ENCODE measurements at places on chromosomes 2 and 18.

DNA sequence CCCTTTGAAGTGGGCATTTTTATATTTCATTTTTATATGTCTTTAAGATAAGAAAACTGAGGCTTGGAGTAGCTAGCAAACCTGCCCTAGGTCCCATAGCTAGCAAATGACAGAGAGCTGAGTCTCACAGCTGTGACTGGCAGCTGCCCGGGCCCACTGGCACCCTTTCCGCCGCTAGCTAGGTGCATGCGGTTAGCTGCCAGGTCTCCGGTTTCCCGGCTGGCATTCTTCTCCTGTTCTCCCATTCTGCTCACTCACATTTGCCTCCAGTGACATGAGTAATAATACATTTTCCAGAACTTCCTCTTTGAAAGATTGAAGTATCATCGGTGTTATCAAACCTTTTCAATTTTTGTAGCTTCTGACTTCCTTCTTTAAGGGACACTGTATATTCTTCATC is 38.7 kb downstream of the MTCL1 start:
- DNase-seq = no peak

DNA sequence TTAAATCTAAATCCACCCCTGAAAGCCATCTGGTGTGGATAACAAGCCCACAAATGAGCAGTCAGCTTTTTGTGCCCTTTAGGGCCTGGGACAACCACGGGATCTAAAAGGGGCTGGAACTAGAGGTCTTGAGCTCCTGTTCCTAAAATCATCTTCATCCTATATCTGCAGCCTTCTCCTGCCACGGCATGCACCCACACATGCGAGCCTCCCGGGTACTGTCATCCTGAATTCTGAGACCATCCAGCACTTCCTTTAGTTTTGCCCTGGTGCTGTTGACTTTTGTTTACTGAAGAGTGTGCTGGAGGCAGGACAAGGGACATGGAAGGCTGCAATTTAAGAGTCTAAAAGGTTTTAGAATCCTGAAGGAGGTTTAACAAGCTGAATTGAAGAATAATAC is 183.2 kb downstream of the FAM210A start:
- DNase-seq = no peak

GRCh38 chr18:50982802-50983179 is 15.0 kb downstream of the ELAC1 start:
- no peak for DNase-seq

- no peak for DNase-seq
These were observed 24.8 kb downstream of the ATP9B start for GRCh38 chr18:79093986-79094385.

DNA sequence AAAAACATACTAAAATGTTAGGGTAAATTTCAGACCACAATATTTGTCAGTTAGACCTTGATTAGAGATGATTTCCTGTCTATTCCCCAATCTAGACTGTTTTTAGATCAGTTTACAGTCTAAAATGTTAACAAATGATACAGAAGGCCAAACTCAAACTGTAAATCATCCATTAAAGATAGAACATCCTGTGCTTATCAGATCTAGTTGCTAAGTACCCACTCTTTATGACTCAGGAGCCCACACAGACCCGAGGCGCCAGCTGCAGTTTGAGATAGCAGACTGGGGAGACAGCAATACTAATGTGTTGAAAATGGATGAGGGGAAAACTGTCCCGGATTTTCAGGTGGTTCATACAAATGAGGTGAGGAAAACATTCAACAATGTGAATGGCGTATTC is 113.3 kb downstream of the SCG2 start:
- DNase-seq = no peak

DNA sequence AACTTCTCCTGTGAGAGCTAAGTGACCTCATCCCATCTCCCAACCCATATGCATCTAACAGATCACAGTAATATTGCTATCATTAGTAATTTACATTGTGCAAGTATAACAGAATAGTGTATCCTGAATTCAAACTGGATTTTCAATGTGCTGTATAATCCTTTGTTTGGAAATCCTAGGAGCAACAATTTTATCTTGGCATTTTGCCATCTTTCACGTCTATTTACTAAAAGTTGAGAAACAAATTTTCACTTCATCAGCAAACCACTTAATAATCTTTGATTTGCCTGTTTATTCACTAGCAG is 3.8 kb downstream of the HNRNPLL start:
- no peak for DNase-seq

GRCh38 chr2:46499392-46499785 is 20.0 kb downstream of the TMEM247 start:
- DNase-seq = no peak

GRCh38 chr2:11616097-11616687 is 53.8 kb downstream of the NTSR2 start:
- no peak for DNase-seq

DNA sequence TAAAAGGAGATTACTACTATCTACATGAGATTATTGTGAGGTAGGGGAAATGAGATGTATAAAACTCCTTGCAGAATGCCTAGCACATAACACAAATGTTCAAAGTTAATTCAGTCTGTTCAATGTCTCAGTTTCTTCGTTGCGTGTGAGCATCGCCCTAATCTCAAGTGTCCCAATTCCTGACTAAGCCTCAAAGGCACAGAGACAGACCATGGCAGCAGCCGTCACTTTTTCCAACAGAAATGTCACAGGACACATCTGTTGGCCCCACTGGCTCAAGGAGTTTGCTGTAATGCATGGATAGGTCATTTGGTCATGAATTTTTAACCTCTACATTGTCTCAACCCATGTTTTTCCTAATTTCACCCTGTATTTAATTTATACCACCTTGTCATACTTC is 75.3 kb downstream of the STK39 start:
- DNase-seq = no peak

- DNase-seq = no peak
These were observed 608.7 kb upstream of the REG3G start for GRCh38 chr2:78416625-78417300.

DNA sequence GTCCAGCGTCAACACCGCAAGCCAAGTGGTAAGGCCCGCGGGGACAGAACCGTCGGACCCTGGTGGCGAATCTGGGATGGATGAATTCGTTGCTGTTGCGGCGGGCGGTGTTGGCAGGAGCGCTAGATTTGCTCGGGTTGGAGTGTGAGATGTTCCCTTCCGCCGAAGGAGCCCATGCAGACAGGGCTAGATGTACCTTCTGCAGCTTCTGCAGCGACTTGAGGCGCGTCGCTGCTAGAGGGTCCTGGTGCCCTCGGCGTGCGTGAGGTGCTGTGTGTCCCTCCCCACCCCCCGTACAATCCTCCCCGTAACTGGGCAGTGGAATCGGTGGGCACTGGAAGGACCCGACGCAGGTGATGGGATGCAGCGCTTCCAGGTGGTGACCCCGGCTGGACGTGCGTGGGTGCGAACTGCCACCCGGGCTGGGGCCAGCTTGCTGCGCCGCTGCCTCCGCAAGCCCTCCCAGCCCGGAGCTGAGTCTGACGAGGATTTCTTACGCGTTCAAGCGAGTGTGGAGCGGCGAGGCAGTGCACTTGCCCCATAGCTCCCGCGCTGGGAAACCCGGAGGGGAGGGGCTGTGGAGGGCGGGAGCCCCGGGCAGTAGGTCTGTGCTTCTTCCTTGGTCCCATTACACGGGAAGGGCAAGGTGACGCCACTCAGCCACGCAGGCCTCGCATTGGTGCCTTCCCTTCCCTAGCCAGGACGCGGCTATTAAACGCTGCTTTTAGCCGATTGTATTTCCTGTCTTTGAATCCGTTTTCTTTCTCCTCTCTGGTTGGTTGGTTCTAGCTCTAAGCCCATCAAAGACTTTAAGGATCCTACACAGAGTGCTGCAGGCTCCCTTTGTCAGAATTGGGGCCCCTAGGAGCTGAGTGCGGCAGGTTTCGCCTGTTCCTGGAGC is 34.2 kb downstream of the CHRNA1 start:
- DNase-seq = no peak

- no peak for DNase-seq
These were observed 87.8 kb downstream of the KCTD1 start for GRCh38 chr18:26460449-26461091.

DNA sequence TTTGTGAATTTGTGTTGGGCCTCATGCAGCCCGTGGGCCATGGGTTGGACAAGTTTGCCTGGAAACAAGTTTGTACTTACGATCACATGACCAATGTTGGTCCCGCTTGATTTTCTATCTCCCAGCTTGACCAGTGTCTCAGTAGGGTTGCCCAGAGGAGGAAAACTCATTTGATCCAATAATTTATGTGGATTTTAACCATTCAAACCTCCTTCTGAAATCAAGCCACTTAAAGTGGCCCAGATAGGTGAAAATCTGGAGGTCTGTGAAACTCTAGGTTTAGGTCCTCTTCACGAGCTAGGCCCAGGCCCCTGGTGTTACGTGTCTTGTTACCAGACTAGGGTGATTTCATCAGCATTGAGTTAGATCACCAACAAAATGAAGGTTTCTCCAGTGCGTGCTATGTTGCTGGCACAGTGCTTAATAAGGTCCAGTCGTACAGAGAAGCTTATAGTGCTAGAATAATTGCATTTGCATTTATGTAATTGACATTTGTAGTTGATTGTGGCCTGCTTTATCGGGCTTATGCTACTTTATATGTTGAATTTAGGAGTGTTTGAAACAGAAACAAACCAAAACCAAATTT is 4.4 kb downstream of the ACTR2 start:
- no peak for DNase-seq

- DNase-seq = no peak
These were observed 14.4 kb upstream of the IGFBP2 start for GRCh38 chr2:216618785-216619184.

DNA sequence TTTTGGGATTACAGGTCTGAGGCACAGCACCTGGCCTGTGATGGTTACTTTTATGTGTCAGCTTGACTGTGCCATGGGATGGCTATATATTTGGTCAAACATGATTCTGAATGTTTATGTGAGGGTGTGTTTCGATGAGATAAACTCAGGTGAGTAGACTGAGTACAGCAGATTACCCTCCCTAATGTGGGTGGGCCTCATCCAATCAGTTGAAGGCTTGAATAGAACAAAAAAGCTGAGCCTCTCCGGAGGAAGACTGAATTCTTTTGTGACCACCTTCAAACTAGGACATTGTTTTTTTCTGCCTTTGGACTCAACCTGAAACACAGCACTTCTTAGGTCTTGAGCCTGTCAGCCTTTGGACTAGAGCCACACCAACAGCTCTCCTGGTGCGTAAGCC is 49.4 kb upstream of the FIGN start:
- DNase-seq = no peak

- no peak for DNase-seq
These were observed 15.3 kb upstream of the CIDEA start for GRCh38 chr18:12238826-12239225.

GRCh38 chr2:39682066-39682692 is 16.5 kb downstream of the TMEM178A start:
- DNase-seq = no peak

GRCh38 chr18:35927430-35927829 is 45.0 kb upstream of the RMP24 start:
- DNase-seq = no peak

GRCh38 chr2:7573166-7573825 is 656.1 kb downstream of the RNF144A start:
- peak; percentile 17 for DNase-seq

GRCh38 chr2:74001781-74002504 is 17.2 kb downstream of the TET3 start:
- DNase-seq = no peak

- DNase-seq = no peak
These were observed 17.3 kb upstream of the B3GNT7 start for GRCh38 chr2:231378026-231378722.

- DNase-seq = peak; percentile 79
These were observed 420 bp downstream of the PIGN start for GRCh38 chr18:62186499-62186773.

DNA sequence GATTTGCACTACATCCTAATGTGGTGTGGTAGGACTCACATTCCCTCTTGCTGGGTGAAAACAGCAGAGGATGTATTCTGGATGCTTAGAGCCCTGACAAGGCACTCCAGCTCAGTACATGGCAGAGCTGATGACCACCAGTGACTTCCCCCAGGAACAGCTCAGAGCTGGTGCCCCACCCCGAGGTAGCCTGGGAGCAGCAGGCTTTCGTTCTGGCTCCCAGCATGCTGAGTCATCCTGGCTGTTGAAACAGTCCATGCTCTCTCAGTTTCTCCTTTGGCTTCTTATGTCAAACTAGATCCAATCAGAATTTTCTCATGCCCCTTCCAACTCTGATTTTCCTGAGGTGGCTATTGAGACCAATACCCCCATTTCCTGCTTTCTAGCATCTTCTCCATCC is 438.2 kb downstream of the NBAS start:
- DNase-seq = no peak

Data from neuronal stem cell (in vitro differentiated cells).